HuH-7 (cell line): ENCODE measurements at places on chromosomes 2 and 18.

DNA sequence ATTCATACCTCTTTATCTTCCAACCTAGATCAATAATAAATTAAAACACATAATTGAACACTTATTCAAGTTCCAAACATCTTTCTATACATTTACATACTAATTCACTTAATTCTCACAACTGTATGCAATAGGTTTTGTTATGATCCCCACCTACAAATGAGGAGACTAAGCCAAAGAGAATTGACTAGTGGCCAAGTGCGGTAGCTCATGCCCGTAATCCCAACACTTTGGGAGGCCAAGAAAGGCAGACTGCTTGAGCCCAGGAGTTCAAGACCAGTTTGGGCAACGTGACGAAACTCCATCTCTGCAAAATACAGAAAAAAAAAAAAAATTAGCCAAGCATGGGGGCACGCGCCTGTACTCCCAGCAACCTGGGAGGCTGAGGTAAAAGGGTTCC is 36.8 kb downstream of the KCNG3 start:
- DNase-seq = no peak

GRCh38 chr2:6398421-6398820 is 467.3 kb downstream of the CMPK2 start:
- no peak for DNase-seq

GRCh38 chr18:49546719-49547273 is 15.1 kb upstream of the LIPG start:
- DNase-seq = no peak

GRCh38 chr2:98806236-98806697 is 75.3 kb upstream of the MGAT4A start:
- DNase-seq = no peak
